Heart right ventricle (tissue), 16 donors: ENCODE measurements at places on chromosomes 13 and 19. TPM values are rescaled to one million over a fixed set of nuclear protein-coding genes. Genes with fewer than 3 reads are reported as not detected.
A peak's percentile ranks its signal among the peaks of the same experiment; 100 is the strongest.

- no peak for DNase-seq
These were observed 27.9 kb downstream of the COL4A2 start for GRCh38 chr13:110334841-110335490.

GRCh38 chr13:75178436-75178835, 303.5 kb downstream of the TBC1D4 start:
- no peak for DNase-seq

GRCh38 chr19:49362048-49362928, at the start of gene TEAD2:
TSS of gene TEAD2 (minus strand) at chr19:49362416. CDS start at chr19:49360075, 2,341 bp downstream.
- DNase-seq: peak; percentile 90

- DNase-seq: no peak
These were observed 26.3 kb downstream of the EPS15L1 start for GRCh38 chr19:16445238-16446107.

GRCh38 chr13:24038841-24039330, 121.6 kb upstream of the SPATA13 start:
- no peak for DNase-seq

DNA sequence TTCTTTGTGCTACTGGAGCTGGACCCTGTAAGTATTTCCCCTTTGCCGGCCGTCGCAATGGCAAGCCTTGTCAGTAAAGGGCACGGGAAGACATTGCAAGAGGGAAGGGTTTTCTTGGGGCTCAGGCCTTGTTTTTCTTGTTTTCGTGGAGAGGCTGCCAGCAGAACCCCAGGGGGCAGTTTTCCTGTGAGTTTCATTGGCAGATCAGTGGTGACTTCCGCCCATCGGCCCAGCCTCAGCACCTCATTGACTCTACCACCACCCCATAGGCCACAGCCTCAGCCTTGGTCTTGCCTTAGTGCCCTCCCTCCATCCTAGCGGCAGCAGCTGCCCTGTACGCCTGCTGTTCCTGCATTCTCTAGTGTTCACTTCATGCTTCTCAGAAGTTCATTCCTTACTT, 61.5 kb downstream of the GJA3 start:
- DNase-seq: no peak

DNA sequence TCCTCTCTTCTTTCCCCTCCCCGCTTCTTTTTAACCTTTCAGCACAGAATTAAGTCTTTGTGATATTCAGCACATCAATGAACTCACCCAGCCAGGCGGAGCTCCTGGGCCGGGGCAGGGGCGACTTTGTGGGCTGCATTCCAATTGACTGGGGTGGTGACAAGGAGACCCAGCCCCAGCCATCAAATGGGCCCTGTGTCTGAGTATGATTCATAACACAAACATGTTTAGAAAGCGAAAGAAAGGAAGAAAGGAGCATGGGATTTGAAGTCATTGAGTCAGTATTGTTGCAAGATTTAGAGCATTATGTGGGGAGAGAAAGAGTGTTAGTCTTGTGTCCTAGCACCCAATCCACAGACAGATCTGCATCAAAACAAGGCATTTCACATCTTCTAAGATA, 185.3 kb downstream of the LHFPL6 start:
- DNase-seq: no peak

GRCh38 chr13:37995092-37995491, 125.5 kb upstream of the TRPC4 start:
- DNase-seq: no peak

GRCh38 chr19:4077800-4078684, 11.3 kb upstream of the ZBTB7A start:
- peak; percentile 88 for DNase-seq

- DNase-seq: no peak
These were observed 718.0 kb downstream of the EFNB2 start for GRCh38 chr13:105817498-105817897.

GRCh38 chr13:93218583-93218982, 8.0 kb upstream of the GPC6 start:
- DNase-seq: no peak

DNA sequence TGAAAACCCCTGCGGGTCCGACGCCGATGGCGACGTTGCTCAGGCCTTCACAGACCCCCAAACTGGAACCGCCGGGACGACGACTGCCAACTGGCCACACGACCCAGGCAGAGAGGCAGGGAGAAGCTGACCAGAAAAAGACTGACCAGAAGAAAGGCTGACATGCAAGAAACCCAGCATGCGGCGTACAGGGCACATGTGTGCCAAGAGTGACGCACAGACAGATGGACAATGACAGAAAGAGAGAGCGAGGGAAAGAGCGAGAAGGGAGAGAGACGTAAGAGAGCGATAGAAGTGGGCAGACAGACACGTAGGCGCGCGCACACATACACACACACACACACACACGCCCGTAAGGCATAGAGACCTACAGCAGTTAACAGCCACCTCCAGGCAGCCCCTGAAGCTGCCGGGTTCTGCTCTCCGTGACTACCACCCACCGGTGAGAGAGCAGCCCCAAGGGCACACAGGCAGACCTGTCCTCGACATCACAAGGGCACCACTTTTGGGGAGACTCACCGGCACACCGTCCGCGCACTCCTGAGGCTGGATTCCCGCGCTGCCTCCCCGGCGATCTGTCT, 67.2 kb upstream of the ZNF527 start:
- DNase-seq: no peak

GRCh38 chr13:26660185-26660584, 100.4 kb downstream of the GPR12 start:
- no peak for DNase-seq

DNA sequence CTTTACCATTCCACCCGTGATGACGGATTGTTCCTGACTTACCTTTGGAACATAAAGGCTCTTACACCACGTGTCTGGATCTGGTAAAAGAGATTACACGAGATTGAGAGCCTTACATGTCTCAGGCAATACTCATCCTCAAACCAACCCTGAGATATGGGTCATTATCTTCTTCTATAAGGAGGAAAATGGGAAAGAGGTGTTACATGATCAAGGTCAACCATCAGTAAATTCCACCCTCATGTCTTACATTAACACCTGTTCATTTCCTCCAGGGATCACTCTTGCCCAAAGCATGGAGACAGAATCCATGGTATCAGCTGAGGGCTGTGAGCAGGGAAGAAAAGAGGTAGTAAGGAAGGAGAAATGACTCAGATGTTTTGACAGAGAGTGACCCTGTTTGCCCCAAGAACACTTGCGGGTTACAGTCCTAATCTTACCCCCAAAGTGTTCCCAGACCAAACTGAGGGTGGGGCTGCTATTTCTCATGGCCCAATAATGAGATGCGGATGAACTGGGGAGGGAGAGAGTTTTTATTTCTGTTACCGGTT, 19.6 kb downstream of the LILRB4 start:
- no peak for DNase-seq

BCAM gene
- 118 TPM for total RNA-seq

DACH1 gene
- total RNA-seq: 5.2 TPM

CBY2 gene
- not detected for total RNA-seq

SPTBN4 gene
- total RNA-seq: 6.5 TPM

FGF21 gene
- total RNA-seq: not detected

ZNF253 gene
- 7.0 TPM for total RNA-seq

CCDC122 gene
- 7.4 TPM for total RNA-seq

DACT3 gene
- total RNA-seq: 6.9 TPM

RASGRP4 gene
- total RNA-seq: 3.5 TPM

ZNF787 gene
- 47.2 TPM for total RNA-seq

LRRC8E gene
- 2.3 TPM for total RNA-seq

C13orf42 gene
- total RNA-seq: not detected
